ENCODE measurements at places on chromosomes 11 and 22.

DNA sequence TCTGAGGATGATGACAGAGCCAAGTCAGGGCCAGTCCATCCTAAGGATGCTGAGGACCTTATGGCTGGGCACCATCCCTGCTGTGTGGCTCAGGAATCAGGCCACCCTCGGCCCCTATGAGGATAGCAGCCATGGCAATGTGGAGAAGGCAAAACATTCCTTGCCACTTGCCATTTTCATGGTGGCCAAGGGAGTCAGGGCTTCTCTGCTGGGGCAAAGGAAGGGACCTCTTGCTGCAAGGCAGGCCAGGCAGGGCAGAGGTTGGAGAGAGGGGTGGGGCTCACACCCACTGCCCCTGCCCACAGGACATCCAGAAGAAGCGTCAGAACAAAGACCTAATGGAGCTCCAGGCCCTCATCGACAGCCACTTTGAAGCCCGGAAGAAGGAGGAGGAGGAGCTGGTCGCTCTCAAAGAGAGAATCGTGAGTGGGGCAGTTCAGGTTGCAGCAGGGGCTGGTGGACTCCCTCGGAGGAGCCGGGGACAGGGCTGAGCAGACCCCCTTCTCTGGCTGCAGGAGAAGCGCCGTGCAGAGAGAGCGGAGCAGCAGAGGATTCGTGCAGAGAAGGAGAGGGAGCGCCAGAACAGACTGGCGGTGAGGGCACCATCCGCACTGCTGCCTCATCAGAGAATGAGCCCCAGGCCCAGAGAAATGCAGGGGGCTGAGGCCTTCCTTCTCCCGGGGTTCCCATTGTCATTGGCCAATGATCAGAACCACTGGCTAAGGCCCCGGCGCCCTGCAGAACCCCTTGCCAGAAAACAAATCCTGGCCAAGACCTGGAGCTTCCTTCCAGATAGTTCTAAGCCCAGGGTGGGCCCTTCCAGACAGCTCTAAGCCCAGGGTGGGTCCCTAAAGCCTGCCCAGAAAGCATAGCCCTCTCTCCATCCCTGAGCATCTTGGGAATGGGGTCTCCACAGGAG lies 13.5 kb upstream of the MRPL23 start:
- DNase-seq: no peak

- DNase-seq: no peak
Measured at GRCh38 chr22:20179455-20180244, 28.8 kb upstream of the CCDC188 start.

DNA sequence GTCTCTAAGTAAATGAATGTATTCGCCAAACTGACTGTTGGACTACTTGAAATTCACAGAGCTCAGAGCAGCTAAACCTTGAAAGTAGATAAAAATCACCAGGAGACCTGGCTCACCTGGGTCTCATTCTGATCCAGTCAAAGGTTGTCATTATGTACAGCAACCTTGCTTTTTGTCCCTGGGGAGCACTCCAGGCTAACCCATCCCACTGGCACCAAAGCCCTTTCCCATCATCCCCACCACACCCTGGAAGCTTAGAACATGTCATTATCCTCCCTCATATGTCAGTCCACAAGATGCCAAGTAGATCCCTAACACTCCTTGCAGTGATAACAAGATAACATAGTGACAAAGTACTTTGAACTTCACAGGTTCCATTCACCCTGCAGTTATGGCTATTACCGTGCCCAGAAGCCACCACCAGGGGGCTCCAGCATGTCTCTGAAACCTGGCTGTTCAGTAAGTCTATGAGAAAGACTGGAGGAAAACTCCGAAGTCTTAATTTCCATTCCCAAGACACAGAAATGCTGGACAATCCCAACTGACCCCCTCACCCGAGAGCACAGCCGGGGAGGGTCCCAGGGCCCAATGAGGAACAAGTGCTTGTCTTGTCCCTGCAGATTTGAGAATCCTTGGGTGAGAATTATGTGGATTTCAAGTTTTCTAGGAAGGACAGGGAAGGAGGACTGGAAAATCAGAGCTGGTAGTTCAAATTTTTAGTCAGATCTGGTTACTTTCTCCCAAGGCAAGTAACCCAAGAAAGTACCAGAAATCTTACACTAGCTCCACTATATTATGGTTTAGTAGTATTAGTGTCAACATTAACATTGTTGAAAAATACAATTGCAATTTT lies 43.0 kb upstream of the USP47 start:
- DNase-seq: no peak

DNA sequence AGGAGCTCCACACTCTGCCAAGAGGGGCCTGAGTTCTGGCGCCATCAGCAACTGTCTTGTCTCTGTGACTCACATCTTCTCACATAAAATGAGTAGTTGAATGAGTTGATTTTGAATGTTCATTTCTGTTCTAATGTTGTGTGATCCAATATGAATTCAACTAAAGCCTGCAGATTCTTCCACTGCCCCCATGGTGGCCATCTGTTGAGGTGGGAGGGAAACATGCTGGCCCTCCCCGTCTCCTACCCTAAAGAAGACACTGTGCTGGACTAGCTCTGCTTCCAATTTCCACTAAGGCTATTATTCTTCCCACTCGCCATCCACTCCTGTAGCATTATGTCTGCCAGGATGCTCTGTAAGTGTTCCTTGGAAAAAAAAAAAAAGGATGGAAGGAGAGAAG lies 555.6 kb upstream of the LARGE1 start:
- DNase-seq: no peak

GRCh38 chr11:81967242-81967641 lies 766.4 kb downstream of the FAM181B start:
- DNase-seq: no peak

- no peak for DNase-seq
Measured at GRCh38 chr11:36467916-36468315, 42.2 kb downstream of the TRAF6 start.

DNA sequence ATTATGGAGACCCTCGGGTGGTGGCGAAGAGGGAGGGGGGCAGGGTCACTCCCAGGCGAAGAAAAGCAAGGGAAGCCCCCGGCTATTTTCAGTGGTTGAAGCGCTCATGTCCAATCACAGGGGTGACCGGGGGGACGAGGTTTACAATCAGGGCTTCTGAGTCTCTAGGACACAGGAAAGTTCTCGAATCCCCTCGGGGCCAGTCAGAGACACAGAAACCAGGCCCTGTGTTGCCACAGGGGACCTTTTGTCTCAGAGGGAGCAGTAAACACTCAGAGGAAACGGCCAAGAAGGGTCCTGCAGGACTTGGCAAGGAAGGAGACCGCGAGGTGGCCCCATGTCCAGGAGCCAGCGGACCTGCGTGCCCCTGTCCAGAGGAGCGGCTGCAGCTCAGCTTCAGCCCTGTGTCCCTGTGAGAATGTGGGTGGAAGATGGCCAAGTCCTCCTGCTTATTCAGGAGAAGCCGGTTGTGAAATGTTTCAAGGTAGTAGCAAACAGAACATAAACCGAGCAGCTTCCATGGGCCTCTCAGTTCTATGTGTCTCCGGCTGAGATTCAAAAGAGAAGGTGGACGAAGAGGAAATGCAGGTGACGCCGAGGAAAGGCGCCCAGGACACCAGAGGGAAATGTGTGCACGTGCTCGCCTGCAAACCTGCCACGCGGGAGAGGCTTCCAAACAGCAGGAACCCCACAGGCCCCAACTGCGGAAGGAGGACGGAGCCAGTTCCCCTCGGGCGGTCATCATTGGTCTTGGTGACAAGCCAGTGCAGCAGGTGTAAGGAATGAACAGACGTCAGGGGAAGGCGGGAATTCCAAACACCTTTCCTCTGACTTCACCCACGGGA lies 357.6 kb downstream of the BRD1 start:
- no peak for DNase-seq

DNA sequence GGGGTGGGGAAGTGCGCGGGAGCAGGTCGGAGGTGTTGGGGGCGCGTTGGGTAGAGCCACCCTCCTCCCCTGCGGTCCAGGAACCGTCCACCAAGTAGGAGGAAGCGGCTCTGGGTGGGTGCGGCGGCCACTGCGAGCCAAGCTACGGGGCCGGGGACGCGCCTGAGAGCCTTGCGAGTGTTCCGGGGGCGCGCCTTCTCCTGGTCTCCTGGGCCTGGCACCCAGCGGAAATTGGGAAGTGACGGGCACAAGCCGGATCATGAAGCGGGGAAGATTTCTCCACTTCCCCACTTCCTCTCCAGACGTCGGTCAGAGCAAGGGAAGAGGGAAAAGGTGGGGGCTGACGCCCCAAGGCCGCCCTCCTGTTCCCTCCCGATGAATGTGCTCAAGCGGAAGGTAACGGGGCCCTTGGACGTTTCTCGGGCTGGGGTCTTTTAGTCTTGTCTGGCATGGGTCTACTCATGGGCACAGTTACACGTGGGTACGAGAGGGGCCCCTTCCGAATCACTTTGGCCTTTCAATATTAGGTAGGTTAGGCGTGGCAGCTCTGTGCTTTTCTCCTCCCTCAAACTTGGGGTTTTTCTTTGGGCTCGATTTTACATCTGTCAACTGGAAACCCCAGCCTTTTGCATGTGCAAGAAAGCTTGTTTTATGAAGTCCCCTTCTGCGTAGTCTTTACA lies 865 bp downstream of the RBM14 start:
- no peak for DNase-seq

GRCh38 chr11:8230178-8230859 lies 33.4 kb downstream of the LMO1 start:
- no peak for DNase-seq

- DNase-seq: no peak
Measured at GRCh38 chr11:105181100-105181499, 41.5 kb upstream of the CARD18 start.

DNA sequence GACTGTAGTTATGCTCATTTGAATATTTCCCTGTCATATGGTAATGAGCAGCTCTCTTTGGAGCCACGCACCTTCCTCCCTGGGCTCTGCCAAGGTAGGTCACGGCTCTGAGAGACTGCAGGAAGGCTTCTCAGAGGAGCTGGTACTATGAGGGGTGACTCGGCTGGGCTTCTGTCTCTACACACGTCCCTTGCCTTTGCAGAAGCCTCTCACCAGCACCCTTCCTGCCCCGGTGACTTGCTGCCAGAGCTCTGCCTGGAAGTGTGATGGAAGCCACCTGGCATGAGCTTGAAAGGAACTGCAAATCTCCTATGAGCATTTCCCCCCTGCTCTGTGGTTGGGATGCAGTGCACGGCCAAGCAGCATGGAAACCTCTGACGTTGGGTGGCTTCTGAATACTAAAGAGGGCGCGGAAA lies 74.2 kb downstream of the KIRREL3 start:
- no peak for DNase-seq

DNA sequence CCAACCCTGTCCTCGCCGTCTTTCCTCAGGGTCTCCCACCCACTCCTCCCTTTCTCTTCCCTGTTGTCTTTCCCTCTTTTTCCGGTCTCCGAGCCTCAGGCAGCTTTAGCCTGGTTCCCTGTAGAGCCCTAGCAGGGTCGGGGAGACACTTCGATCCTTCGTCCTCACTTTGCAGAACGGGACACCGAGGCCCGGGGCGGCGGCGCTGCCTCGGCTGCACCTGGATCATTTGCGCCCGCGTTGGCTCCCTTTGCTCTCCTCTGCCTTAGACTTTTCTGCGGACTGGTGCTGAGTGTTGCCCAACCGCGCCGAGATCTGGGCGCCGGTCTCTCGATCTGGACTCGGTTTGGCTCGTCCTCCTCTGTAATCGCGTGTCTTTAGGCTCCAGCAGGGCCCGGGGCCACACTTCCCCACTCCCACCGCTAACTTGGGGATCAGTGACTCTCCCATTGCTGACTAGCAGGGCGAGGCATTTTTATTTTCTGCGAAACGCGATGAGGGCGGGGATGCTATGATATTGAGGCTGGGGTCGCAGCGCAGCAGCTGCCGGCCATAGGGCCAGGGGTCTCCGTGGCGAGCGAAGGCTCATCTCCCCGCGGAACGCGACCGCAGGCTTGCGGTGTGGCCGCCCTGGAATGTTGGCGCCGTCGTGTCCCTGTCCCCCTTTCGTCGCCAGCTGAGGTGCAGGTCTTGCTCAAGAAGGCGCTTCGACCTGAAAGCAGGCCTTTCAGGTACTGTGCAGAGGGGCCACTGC lies 1.6 kb upstream of the E2F8 start:
- DNase-seq: no peak

- DNase-seq: no peak
Measured at GRCh38 chr22:46763051-46763705, 728 bp downstream of the TBC1D22A start.

DNA sequence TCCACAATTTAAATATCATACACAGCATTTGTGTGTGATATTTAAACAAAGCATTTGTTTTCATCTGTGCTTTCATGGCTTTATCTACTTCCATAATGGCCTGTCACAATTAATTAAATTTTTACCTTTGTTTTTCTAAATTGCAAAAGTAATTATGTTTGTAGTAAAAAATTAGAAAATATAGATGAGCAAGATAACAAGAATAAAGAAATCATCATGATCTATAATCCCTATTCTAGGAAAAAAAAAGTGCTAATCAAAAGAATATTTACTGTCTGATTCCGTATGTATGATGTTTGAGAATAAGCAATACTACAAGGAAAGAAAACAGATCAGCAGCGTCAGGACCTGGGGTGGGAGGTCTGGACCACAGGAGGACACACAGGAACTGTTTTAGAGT lies 149.9 kb downstream of the NCAM1 start:
- no peak for DNase-seq

GRCh38 chr11:132898021-132898420 lies 634.3 kb downstream of the OPCML start:
- DNase-seq: no peak

DNA sequence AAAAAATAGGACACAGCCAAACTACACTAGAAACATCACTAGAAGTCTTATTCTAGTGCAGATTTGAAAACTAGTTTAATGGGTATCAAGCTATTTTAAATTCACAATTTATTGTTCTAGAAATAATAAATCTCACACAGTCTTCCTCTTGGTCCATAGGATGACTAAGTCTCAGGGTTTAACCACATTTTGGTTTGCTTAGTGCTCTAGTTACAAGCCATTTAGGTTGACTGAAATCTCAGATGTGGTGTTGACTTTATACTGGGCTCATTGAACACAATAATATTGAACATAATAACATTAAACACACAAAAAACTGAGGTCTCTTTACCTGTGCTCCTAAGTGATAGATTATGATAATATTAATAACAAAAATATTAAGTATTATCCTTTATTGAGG lies 760.3 kb upstream of the CCDC179 start:
- no peak for DNase-seq

DNA sequence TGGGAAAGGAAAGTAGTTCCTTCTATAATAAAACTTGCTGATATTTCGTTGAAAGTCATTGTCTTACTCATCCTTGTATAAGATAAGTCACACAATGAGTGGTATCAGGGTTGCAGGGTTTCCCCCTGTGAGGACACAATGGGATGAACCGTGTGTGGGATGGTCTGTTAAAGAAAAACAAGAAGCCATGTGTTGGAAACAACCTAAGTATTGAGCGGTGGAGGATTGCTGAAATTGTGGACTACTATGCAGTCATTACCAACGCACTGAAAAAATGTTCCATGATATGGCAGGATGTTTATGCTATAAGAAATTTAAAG lies 28.6 kb downstream of the PTPRJ start:
- DNase-seq: no peak

GRCh38 chr11:36048496-36049247 lies 104.8 kb downstream of the LDLRAD3 start:
- no peak for DNase-seq

Data from esophagus squamous epithelium (tissue), 5 donors.